ENCODE measurements at places on chromosomes 12 and 14.

DNA sequence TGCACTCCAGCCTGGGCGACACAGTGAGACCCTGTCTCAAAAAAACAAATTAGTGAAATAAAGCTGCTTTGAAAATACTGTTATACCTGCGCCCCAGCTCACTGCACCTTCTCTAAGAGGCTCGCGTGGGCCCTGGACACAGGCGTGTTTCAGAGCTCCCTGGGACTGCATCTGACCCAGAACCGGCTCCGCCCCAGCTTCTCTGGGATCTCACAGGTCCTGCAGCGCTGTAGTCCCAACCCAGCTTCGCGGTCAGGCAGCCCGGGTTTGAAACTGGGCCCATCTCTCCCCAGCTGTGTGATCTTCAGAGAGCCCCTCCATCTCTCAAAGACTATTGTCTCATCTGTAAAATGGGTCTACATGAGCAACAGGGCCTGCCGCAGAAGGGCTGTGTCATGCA lies 7.5 kb downstream of the RIMBP2 start:
- no peak for DNase-seq

- DNase-seq: no peak
These were observed 954 bp upstream of the CALCOCO1 start for GRCh38 chr12:53728206-53728605.

DNA sequence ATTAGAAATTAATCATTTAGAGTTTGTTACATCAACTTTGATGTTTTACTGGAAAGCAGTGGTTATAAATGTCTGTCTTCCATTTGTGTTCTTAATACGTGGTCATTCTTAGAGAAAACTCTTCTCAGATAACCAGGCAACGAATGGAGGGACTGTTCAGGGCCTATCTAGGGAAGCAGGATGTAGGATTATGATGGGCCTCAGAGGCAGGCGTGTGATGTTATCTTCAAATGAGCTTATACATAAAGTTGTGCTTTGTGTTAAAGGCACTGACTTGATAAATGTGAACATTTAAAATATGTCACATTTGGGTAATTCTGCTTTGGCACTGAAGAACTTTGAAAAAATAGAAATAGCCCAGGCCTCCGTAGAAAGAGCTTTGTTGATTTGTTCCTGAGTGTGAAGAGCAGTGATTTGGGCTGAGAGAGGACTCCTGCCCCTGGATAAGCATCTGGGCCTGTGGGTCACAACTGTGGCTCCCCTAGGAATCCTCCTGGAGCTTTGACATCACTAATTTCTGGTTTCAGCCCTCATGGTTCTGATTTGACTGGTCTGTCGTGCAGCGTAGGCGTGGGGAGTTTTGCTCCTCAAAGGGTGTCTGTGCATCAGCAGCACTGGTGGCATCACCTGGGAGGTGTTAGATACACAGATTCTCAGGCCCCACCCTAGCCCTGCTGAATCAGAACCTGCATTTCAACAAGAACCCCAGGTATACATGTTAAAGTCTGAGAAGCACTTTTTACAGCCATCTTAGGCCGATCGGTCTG lies 55.4 kb downstream of the SAMD4A start:
- DNase-seq: no peak

DNA sequence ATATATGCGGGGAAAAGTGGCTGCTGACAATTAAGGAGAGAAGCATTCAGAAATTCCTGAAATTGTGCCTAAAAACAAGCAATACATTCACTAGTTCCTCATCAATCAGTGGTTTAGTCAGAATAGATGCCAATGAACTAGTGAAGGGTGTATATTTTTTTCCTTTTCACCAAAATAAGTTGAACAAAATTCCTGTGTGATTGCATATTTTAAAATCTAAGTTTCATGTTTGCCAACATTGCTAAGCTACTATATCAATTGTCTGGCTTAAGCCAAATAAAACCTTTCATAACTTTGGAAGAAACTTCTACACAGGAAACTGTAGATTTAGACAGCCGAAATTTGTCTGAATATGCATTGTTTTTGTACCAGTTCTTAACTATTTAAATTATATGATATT lies 8.7 kb downstream of the PRKD1 start:
- DNase-seq: no peak

DNA sequence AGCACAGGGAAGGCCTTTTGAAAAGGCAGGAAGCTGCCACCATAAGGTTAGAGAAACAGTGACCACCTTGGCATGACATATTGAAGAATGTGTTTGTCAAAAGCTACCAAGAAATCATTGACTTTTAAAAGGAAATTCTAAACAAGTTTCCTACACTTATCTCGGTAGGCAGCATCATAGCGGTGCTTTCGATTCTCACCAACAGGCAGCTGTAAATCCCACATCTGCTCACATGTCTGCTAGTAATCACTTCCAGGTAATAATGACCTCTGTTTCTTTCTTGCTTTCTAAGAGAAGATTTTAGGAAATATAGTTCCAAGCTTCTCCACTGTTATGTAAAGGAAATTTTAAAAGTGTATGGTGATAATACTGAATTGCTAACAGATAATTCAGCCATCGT lies 821.1 kb upstream of the FOXG1 start:
- DNase-seq: no peak

DNA sequence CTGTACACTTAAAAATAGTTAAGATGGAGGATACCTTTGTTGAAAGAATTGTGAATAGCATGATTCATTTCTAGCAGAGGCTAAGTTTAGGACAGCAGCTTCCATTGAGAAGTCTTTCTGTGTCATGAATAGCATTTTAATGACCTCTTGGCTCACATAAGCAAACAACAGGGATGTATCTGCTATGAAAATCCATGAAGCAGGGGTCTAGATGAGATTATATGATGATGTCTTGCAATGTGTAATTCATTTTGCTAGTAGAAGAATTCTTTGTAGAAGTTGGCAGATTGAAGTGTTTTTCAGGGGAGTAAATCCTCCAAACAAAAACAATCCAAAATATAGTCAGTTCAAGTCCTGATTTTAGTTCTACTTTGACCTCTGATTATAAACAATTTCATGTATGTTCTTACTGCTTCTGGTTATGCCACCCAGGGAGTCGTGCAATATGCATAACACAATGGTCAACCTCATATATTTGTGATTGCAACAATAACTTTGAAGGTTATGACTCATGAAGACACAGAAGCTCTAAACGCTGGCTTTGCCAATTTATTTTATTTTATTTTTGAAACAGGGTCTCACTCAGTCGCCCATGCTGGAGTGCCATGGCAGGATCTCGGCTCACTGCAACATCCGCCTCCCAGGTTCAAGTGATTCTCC lies 6.9 kb upstream of the RD3L start:
- DNase-seq: no peak

GRCh38 chr12:70788774-70789173 lies 131.8 kb downstream of the PTPRR start:
- no peak for DNase-seq

All from tibial artery (tissue), 4 donors.